Left cardiac atrium (tissue), 4 donors: ENCODE measurements at places on chromosomes 6 and 20.

DNA sequence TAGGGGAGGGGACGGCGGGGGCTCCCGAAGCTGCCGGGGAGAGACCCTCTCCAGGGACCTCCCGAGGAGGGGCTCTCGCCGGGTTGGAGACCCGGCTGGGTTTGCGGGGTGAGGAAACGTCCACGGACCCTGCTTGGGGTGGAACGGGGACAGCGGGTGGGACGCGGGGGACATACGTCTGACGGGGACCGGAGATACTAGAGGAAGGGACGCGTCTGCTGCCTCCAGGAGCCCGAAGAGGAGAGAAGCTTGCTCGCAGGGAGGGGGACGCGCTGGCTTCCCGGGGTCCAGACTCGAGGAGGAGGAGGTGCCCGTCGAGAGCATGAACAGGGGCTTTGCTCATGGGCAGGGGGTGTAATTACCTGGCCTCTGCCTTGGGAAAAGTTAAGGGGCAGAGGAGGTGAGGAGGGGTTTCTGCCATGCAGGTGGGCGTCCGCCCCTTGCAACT, 593 bp downstream of the DNMT3B start:
- no peak for DNase-seq

DNA sequence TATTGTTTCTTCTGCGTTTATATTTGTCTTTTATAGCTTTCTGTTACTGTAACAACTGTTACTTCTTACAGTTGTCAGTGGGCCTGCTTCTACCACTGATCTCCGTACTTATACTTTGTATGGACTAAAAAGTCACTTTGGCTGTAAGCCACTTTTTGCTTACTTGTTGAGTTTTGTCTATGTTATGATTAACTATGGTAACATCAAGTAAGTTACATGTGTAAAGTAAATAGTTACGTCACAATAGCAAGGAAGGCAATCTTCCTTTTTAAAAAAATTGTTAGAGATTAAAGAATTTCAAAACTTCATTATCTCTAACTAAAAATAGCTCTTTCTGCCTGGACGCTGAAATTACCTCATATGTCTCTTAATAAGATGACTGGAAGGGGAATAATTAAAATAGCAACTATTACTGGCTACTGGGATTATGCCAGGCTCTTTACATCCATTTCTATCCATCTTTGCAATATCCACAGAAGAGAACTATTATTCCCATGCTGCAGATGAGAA, 10.9 kb downstream of the TFB1M start:
- no peak for DNase-seq

GRCh38 chr6:81235512-81235911, 517.0 kb downstream of the TENT5A start:
- DNase-seq = no peak

DNA sequence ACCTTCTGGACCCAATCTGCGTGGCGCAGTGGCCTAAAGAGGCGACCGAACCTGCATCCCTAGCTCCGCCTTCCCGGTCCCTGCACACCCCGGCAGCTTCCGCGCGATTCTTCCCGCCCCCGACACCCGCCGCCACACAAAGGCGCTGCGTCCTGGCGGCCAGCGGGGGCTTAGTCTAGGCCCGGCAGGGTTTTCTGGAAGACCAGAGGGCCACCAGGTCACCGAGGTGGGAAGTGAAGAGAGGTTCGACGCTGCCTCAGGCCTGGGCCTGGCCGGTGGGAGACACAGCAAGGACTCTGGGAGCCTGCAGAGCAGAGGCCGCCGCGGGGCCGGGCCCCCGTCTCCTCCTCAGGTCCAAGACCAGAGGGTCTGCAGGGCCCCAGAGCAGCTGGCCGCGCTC, 154.9 kb downstream of the OR2B2 start:
- peak; percentile 30 for DNase-seq

DNA sequence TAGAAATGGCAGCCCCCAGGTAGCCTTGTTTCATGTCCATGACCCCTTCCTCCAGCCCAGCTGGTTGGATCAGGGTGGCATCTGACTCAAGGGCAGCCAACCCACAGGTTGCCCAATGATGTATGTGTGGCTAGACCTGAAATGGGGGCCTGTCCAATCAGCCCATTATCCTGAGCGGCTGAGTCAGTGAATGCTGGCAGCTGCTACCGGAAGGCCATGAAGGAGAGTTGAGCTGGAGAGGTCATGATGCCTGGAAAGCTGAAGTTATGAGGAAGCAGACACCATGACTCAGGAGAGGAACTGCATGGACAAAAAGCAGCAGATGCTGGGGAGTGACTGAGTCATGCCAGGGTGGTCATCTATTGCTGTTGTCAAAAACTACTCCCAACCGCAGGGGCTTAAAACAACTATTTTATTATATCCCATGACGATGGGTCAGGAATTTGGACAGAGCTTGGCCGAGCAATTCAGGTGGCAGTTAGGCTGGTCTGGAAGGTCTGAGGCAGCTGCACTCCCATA, 67.3 kb downstream of the MDGA1 start:
- DNase-seq = no peak

DNA sequence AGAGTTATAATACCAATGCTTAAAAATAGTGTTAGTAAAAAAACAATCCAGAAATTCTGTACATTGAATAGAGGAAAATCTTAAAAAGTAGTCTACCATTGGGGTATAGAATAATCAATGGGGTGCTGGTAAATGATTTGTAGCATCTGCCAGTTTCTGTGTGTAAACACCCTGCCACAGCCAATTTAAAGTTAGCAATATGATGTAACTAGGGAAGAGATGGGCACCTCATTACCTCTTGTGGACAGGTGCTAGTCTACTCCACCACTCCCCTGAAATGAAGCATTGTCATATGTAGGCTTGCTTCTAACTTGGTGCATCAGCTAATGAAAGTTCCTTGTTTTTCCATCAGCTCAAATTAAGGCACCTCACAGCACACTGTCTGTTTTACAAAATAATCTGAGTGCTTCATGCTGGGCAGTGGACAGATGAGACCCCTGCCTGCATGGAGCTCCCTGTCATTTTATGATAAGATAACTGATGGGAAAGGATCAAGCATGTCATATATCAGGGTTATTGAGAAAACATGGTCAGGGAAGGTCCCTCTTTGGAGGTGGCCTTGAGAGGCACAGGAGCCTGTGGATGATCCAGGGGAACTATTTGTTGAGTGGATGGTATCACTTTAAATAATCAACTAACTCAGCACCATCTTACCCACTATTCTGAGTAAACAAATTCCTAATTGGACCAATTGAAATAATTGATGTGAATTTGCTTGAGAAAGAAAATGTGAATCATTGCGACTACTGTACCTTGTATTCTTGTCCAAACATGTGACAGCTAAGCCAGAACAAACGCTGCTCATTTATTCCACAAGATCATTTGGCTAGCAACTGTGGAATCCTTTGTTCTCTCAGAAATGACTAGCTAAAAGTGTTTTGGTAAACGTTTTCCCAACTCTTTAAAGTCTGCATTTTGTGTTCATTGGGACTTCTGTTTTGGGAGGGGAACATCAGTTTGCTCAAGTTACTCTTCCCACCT, 45.9 kb upstream of the CSE1L start:
- no peak for DNase-seq

DNA sequence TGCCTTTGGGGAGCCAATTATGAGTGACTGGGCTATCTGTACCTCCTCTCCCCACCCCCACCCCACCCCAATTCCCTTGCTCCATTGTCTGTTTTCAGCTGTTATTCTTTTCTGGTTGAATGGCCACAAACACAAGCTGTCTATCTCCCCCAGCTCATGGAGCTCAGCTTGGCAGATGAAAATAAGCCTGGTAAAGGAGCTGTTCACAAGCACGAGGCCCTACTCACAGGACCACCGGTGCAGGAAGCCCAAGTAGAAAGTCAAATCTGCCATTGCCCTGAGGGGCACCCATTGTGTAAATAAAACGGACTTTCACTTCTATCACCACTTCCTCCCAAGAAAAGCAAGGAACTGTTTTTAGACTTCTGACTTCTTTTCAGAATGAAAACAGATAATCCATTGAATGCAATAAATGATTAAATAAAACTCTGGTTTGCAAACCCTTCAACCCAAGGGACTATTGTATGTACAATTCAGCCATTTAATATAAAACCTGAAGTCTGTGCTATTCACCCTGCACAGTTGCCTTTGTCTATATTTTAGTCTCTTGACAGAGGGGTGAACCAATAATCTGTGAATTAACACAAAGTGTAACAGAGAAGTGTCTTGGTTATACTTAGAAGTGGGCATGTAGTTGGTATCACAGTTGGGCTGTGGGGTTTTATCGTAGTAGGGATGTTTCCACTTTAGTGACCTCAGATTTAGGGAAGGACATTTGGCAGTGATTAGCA, 27.7 kb downstream of the RIPOR2 start:
- no peak for DNase-seq

GRCh38 chr6:95091823-95092436, 485.4 kb upstream of the MANEA start:
- DNase-seq = no peak

DNA sequence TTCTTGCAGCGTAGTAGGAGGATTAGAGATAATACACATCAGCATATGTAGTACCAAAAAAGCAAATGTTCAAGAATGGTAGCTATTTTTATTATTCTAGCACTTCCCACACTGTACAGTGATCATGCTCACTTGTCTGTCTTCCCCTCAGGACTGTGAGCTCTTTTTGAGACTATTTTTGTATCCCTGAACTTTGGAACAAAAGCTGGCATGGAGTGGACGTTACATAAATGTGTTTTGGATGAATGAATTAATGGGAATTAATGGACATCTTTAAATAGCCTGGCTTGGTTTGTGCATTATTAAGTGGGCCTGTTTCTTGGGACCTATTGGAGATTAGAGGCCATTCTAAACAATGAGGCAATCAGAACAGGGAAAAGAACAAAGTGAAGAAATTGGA, 243.7 kb downstream of the CD83 start:
- DNase-seq = no peak

DNA sequence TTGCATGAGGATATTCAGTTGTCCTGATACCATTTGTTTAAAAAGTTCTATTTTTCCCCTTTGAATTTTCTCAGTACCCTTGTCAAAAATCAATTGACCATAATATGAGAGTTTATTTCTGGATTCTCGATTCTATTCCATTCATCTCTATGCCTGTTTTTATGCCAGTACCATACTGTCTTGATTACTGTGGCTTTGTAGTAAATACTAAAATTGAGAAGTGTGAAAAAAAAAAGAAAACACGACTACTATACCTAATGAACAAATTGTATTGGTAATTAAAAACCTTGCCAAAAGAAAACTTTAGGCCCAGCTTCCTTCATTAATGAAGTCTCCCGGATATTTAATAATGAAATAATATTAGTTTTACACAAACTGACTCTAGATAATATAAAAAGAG, 185.7 kb downstream of the TBC1D7 start:
- no peak for DNase-seq

DNA sequence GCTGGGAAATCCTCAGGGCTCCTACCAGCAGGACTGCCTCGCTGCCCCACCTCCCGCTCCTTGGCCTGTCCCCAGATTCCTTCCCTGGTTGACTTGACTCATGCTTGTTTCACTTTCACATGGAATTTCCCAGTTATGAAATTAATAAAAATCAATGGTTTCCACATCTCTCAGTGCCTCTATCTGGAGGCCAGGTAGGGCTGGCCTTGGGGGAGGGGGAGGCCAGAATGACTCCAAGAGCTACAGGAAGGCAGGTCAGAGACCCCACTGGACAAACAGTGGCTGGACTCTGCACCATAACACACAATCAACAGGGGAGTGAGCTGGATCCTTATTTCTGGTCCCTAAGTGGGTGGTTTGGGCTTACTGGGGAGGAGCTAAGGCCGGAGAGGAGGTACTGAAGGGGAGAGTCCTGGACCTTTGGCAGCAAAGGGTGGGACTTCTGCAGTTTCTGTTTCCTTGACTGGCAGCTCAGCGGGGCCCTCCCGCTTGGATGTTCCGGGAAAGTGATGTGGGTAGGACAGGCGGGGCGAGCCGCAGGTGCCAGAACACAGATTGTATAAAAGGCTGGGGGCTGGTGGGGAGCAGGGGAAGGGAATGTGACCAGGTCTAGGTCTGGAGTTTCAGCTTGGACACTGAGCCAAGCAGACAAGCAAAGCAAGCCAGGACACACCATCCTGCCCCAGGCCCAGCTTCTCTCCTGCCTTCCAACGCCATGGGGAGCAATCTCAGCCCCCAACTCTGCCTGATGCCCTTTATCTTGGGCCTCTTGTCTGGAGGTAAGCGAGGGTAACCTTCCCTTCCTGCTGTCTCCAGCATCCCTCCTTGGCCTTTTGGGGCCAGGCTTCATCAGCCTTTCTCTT, at the start of gene CFB:
Gene CFB (plus strand): TSS at position 589 of the 863 bp plus-strand sequence. CDS start 127 bp downstream, at position 716.
- DNase-seq = peak; percentile 84

GRCh38 chr20:49320460-49320859, 42.6 kb upstream of the ZNFX1 start:
- DNase-seq = no peak

GRCh38 chr6:163086624-163086920, 327.9 kb upstream of the QKI start:
- DNase-seq = no peak

DNA sequence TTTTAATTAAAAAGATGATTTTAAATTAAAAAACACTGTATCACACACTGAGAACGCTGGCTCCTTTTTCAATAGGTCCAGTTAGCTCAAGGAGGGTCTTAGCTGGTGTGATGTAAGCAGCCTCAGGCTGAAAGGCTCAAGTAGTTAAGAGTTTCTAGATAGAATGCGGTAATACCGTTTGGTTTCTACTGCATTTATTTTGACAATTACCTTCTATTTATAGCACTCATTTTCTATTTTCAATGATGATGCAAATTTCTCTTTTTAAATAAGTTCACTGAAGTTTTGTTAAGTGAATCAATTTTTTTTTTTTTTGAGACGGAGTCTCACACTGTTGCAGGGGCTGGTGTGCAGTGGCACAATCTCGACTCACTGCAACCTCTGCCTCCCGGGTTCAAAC, 87.1 kb downstream of the PREX1 start:
- no peak for DNase-seq

DNA sequence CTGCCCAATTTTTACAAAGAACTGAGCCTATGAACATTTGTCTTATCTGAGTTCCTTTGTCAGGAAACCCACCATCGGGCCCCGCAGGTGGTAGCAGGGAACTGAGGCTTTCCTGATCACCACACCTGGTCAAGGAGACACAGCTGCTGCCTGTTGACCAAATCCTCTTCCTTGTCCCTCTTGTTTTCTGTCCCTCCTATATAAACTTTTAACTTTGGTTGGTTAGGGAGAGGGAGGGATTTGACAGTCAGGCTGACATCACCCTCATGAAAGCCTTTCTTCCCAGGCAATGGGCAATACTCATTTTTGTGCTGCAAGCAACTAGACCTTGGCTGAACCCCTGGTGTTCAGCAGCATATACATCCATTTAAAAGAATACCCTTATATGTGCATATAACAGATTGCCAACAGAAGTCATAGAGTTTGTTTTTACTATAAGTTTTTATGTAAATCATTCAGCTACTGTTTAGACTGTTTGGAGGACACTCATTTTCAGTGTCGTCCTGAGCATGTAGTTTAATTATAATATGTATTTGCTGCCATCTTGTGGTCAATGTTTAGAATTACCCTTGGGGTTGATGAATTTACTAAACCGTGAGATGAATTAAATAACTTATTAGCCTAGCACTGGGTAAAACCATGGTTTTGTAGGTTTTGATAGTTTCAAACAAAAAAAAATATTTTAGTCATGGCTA, 17.0 kb downstream of the CRISP1 start:
- DNase-seq = no peak
